ENCODE measurements at places on chromosomes 16 and 17. TPM values are rescaled to one million over a fixed set of nuclear protein-coding genes. Genes with fewer than 3 reads are reported as not detected.
A peak's percentile ranks its signal among the peaks of the same experiment; 100 is the strongest.

The ITGB3 gene
- total RNA-seq: 17.6 TPM

- DNase-seq: no peak
These were observed 5.4 kb downstream of the SPATA2L start for GRCh38 chr16:89695875-89696669.

DNA sequence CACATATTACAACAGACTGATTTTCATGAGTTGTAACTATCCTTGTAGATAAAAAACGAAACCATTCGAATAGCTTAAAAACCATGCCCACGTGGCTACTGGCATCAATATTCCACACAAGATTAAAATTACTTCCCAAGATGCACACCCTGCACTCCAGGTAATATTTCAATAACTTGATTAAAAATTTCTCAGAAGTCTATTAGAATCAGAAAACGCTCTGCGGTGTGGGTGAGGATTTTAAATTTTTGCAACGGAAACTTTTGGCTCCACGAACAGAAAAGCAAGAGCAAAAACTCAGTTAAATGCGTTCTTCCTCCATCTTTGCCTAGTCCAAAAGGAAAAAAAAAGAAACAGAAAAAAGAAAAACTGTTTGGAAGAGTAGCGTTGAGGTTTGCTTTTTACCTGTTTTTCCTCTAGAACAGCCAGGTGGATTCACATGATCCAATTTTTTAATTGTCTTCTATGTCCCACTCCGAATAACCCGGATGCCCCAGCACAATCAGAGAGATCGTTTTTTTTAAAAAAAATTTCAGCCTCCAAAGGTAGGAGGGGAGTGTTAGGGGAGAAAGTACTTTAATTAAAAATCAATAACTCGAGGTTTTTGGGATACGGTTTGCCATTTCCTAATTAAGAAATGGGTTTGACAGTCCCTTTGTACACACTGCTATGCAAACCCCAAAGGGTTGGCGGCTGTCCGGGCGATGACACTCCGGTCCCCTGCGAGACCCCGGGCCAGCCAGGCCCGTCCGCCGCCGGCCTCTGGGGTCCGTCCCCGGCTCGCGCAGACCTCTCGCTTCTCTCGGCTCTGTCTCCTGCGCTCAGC is 708 bp upstream of the NFAT5 start:
- DNase-seq: no peak

DNA sequence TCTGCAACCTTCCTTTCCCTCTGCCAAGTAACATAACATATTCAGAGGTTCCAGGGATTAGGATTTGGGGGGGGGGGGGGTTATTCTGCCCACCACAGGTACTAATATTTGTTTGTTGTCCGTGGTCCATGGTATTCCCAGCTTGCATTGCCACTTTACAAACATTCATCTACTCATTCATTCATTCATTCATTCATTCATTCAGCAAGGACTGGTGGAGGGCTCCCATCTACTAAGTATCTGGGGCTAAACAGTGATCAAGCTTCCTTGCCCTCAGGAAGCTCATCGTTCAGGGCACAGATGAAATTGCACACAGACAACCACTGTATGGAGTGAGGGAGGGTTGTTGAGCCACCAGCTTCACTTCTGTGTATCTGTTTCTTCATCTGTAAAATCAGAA is 45.8 kb upstream of the NDRG4 start:
- no peak for DNase-seq

DNA sequence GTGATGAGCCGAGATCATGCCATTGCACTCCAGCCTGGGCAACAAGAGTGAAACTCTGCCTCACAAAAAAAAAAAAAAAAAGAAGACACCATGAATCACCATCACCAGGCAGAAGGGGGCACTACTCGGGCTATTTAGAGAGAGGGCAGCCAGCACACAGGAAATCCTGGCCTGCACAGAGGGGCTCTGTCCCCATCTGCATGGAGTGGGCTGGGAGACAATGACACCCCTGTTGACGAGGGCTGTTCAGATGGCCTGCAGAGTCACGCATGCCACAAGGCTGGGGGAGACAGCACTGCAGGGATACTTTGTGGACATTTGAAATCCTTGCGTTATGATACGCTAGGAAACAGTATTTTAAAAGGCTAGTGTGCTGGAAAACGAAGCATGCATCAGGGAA is 48.3 kb downstream of the CUEDC1 start:
- DNase-seq: no peak

DNA sequence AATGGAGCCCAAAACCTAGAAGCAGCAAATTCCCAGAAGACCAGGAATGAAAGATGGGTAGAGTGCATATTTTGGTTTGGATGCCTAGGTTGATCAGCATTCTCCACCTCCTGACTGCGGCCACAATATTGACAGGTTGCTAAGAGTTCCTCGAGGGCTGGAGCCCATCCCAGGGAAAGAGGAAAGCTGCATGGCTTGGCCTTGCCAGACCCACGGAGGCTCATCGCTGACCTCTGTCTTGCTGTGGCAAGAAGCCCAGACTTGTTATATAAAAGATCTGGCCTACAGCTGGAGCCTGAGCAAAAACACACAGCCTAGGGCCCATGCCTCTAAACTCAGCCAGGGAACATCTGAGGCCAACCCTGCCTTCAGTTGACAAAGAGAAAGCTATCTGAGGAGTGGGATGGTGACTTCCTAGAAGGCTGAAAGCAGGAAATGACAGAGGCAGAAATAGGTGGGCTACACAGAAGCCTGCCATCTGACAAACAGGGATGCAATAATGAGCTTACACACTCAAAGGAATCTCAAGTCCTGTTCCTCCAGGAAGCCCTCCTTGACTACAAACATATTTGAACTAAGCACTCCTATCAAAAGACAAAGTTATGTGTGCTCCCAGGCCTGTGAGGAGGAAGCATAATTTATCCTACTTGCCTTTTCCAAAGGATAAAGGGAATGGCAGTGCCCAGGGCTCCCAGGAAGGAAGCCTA is 22.5 kb upstream of the SLC35B1 start:
- no peak for DNase-seq

DNA sequence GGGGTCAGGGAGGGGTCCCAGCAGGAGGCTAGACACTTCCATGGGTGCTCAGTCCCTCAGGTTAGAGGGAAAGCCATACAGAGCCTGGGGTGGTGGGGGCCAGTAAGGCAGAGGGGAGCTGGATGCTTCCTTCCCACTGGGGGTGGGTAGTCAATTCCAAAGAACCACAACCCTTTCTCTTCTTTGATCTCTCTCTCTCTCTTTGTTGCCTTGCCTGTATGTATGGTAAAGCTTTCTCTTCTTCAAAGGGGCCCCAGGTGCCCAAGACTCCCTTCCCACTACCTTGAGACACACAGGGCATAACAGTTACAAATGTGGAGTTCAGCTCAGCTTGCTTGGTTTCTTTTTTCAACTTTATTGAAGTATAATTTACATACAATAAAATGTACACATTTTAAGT is 30.5 kb upstream of the C1QL1 start:
- DNase-seq: no peak

DNA sequence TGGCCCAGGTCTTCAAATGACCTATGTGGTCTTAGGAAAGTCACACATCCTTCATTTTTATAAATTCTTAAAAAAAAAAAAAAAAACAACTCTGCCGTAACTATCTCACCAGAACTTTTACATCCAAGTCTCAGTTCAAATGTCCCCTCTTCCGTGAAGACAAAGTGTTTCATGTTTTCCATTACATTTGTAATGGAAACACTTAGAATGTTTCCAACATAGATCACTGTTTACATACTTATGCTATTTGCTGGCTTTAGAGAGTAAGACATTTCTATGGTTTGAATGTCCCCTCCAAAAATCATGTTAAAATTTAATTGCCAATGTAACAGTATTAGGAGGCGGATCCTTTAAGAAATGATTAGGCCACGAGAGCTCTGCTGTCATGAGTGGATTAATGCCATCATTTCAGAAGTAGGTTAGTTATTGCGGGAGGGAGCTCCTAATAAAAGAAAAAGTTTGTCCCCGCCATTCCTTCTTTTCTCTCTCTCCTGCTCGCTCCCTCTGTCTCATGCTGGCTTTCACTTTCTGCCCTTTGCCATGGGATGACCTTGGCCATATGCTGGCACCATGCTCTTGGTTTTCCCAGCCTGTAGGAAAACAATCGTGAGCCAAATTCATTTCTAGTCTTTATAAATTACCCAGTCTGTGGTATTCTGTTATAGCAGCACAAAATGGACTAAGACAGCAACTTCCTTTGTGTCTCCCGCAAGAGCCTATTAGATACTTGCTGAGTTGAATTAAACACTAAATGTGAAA is 887.8 kb upstream of the SOX9 start:
- no peak for DNase-seq

The SEPTIN12 gene
- total RNA-seq: not detected

The ABCA10 gene
- 0.90 TPM for total RNA-seq

- DNase-seq: no peak
These were observed 5.0 kb downstream of the GCGR start for GRCh38 chr17:81808778-81809555.

The LRRC37A gene
- 2.7 TPM for total RNA-seq

- no peak for DNase-seq
These were observed 483 bp upstream of the EEF2K start for GRCh38 chr16:22205577-22206012.

DNA sequence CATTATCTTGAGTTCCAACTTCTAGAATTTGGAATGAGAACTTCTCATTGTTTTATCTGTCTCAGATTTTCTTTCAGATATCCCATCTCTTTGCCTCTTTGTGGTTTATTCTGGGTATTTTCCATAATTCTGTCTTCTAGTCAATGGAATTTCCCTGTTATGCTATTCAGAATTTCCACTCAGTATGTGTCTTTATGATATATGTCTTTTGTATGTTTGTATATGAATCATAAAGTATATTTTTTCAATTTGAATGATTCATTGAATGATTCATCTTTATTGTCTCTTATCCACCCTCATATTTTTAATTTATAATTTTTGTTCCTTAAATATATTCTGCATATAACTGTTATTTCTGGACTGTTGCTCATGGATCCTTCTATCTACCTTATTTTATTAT is 729.7 kb upstream of the GOT2 start:
- no peak for DNase-seq

- DNase-seq: no peak
These were observed 2449.5 kb downstream of the TP53TG3F start for GRCh38 chr16:35908942-35909341.

The SYNGR3 gene
- 15.2 TPM for total RNA-seq

DNA sequence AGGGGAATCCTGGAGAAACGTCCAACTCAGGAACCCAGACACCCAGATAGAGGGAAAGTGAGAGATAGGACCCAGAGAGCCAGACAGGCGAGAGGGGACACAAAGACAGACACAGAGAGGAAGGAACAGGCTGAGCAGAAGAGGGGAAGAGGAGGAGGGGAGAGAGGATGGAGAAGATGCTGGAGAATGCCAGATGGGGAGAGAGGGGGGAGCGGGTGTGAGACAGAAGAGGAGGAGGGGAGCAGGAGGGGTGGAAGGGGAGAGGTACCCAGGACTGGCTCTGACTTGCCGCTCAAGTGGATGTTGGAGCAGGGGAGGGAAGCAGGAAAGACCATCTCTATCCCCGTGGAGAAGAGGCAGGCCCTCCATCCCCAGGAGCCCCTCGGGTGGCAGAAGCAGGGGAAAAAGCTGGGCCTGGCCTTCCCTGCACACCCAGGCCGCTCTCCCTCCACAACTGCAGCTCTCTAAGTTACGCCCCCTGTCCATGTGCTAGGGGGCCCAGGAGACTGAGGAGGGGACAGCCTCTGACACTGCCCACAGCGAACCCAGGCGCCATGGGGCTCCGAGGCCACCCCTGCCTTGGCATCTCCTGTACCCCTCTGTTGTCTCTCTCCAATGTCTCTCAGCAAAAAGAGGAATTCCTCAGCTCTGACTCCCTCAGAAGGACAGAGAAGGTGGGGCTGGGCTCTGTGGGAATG is 4.8 kb downstream of the PPP1R9B start:
- DNase-seq: no peak

The QRICH2 gene
- total RNA-seq: 0.92 TPM

DNA sequence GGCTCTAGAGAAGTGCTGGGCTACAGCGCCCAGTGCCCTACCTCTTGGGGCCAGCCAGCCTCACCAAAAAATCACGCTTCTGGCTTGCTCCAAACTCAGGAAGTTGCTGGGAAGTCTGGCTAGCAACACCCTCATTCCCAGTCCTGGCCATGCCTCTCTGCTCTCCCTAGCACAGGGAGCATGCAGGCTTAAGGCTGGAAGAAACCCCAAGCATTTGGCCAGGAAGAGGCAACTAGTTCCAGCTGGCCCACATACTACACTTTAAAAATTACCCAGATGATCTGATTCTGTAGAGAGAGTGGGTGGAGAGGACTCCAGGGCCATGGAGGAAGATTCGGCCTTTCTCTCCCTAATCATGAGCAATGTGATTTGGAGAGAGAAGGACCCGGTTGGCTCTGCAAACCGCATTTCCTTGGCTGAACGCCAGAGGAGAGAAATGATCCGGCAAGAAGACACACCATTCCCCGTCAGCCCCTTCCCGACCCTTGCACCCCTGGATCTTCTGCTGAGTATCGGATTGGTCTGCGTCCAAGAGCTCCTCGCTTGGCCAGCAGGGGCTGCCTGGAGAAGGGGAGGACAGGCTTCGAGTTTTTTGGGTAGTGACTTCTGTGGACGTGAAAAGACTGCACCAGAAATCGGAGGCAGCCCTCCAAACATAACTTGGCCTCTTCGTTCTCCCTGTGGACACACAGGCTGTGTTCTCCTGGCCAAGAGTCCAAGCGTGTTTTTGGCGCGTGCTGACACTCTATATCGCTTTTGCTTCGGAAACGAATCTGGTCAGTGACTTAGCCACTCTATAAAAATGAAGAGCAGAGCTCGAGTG is 406.3 kb downstream of the WWOX start:
- no peak for DNase-seq

DNA sequence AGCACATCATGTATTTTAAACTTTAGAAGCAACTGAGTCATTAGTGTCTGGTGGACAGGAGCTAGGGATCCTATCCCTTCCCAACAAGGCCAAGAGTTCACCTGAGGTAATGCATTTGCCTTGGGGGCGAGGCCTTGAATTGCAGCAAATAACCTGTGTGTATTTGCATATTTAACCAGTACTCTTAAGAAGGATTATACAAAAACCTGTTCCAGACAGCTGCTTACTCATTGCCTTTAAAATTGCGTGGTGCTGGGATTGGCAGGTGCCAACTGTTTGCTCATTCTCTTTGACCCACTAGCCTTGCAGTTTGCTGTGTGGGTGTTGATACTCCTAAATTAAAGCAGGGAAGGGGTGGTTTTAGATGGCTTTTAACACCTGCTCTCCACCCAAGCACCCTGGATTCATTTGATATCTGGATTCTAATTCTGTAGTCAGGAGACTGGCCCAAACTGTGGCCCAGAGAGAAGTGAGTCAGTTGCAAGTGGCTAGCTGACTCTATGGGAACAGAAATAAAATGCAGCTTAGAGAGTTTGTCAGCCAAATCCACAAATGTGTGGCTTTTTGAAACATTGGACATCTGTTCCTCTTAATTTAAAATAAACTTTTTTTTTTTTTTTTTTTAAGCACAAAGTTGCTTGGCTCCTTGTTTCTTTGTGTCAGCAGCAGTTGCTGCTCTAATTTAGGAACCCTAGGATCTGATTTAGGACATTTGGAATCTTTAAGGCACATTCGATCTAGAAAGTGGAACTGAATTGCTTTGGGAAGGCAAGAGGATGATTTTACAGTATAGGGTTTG is 46.9 kb downstream of the TUBD1 start:
- DNase-seq: peak; percentile 88

The GLIS2 gene
- total RNA-seq: 87.3 TPM

- no peak for DNase-seq
These were observed at the start of gene EPOP for GRCh38 chr17:38674749-38675615. TSS of gene EPOP (minus strand) at chr17:38674957. CDS start at chr17:38674495, 462 bp downstream.

The SCNN1B gene
- 10.7 TPM for total RNA-seq

The KRTAP9-4 gene
- total RNA-seq: not detected

All from Panc1 (cell line).